ENCODE measurements at places on chromosomes 11 and 22.

- DNase-seq: no peak
Observed at GRCh38 chr11:113581713-113582112, 106.5 kb upstream of the DRD2 start.

DNA sequence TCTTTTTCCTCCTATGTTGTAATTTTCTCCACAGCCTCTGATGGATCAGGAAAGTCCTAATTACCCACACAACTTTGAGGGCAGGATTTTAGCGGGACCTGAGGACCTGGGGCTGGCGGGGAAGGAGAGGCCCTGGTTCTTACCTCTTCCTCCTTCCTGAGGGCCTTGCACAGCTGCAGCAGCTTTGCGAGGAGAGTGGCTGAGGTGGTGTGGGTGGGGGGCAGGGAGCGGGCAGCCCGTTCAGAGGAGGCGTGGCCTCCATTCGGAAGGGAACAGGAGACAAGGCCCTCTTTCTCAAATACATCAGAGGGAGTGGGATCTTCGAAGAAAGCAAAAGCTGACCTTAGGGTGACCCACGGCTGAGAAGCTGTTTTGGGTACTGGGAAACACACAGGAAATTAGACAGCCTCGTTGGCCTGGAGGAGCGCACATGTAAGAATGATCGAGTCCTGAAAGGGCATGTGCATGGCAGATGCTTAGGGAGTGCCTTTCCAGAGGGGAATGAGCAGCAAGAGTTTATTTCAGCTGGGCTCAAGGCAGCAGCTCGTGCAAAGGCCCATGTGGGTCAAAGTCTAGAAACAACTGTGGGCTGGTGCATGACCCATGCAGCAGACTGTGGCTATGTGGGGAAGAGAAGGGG lies 76.6 kb upstream of the NARS2 start:
- no peak for DNase-seq

GRCh38 chr11:15818132-15818842 lies 538.1 kb downstream of the SOX6 start:
- DNase-seq: no peak

DNA sequence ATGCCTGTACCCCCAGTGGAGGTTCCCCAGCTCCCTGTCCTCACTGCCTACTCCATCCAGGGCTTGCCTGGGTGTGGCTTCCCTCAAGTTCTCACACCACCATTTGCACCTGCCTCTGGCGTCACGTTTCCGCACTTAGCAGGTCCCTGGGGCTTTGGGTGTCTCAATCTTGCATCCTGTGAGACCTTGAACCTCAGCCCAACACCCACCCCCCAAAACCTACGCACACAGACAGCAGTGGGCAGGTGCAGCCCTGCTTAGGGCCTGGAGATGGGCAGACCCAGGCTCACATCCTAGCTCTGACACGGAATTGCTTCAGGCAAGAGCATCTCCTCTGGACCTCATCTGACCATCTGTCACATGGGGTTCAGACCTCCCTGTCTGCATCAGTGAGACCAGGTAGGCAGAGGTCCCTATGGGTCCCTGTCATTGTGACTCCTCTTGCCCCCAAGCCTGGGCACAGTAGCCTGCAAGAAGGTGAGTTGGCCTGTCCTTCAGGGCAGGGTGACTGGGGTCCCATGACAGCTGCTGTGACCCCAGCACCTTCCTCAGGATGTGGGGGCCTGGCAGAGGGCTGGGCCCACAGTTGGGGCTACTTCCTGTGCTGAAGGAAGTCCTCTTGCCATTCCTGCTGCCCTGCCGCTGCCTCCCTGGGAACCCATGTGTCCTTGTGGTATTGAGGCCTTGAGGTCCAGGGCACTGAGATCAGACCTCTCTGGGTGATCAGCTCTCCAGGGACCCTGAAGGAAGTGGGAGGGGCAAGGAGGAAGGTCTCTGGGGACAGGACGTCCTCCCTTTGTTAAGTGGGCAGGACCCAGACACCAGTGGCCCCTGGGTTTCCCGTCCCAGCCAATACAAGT lies 2.0 kb downstream of the SIPA1 start:
- no peak for DNase-seq

GRCh38 chr22:33553493-33553892 lies 366.8 kb downstream of the LARGE1 start:
- DNase-seq: no peak

DNA sequence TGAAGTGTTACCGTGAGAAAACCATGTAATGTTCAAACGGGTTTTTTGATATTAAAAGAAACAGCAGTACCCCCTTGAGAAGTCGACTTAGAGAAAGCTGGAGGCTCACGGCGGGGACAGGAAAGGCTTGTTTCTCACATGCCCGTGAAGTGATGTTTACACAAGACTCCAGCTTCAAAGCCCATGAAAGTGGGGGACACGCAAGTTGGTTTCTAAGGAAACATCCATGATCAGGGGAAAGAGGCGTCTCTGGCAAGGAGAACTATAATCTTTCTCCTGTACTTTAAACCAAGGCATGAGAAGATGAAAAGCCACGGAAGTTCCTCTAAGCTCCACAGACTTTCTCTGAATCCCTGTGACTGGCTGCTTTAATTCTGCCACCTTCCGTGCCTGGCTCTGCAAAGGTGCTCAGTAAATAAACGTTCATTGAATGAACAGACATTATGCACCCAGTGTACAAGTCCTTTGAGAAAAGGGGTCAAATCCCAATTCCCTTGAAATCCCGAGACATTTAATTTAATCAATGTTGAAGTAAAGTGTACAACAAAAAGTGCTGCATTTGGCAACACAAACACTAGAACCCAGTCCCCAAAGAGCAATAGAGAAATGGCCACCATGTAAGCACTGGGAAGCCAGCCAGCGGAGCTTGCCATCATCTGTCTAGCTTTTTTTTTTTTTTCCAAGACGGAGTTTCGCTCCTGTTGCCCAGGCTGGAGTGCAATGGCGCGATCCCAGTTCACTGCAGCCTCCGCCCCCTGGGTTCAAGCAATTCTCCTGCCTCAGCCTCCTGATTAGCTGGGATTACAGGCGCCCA lies 58.7 kb downstream of the AHNAK start:
- no peak for DNase-seq

DNA sequence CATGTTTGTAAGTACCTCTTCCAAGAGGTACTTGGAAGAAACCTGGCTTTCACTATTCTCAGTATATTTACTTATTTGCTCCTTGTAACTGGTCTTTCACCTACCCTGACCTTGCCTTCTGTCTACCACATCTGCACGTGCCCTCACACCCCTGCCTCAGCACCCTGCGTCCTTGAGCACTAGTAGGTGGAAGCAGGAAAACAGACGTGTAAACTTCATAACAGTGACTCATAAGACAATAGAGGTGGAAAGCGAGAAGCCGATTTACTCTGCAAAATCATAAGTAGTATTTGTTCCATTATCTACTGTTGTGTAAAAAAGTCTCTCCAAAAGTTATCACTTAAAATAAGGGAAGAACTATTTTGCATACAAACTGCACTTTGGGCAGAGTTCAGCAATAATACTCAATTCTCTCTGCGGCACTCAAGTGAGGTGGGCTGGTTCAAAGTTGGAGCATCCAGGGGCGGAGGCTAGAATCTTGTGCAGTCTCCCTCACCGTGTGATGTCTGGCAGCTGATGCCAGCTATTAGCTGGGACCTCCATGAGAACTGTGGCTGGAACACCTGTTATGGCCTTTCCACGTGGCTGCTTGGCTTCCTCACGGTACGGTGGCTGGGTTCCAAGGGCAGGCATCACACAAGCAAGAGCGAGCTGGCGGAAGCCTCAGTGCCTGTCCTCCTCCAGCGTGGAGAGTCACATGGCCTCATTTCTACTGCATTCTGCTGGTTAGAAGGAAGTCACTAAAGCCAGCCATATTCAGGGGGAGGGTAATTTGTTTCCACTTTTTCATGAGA lies 30.4 kb downstream of the PACS1 start:
- no peak for DNase-seq

- DNase-seq: no peak
Observed at GRCh38 chr11:59598961-59599360, 16.6 kb downstream of the OSBP start.

DNA sequence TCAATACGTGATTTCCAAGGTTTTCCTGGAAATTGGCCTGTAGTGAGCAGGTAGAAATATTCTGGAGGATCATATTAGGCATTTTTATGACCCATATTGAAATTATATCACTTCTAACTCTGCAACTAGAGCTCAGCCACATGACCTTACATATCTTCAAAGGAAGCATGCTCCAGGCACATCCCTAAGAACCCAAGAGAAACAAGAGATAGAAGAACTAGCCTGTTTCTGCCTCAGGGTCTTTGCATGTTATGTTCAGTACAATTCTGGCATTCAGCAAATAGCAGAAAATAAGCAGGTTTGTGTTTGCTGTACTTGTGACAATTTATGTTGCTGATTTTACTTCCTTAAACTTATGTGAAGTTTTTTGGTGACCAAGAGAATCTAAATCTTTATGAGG lies 663.7 kb upstream of the ANO5 start:
- DNase-seq: no peak

GRCh38 chr11:114054806-114055205 lies 4.7 kb upstream of the ZBTB16 start:
- no peak for DNase-seq

DNA sequence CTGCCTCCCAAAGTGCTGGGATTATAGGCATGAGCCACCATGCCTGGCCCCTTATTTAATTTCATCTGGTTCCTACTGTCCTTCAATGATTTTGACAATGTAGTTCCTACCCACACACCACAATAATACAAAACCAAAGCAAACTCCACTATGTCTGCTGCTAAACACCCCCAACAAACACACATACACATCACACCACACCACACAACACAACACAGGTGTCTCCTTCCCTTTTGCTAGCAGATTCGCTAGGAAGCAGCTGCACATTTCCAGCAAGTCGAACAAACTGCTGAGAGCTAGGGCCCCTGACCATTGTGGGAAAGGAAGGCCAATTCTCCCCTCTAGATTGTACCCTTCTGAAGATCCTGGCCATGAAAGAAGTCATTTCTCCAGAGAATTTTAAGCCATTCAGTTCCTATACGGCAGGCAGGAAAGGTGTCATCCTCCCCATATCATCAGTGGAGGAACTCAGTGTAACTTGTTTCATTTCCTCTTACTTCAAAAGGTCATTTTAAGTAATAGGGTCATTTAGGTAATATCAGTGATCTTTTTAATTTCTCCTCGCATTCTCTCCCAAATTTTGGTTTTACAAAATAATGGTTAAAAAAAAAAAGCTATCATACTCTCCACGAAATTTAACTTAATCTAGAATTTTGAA lies 18.5 kb downstream of the NUMA1 start:
- DNase-seq: no peak

All from stimulated activated CD8-positive, alpha-beta memory T cell treated with anti-CD3 and anti-CD28 coated beads, Interleukin-4, amount 100 ng/mL, for 4 hours (primary cell).